ENCODE measurements at places on chromosomes 12 and 14.

DNA sequence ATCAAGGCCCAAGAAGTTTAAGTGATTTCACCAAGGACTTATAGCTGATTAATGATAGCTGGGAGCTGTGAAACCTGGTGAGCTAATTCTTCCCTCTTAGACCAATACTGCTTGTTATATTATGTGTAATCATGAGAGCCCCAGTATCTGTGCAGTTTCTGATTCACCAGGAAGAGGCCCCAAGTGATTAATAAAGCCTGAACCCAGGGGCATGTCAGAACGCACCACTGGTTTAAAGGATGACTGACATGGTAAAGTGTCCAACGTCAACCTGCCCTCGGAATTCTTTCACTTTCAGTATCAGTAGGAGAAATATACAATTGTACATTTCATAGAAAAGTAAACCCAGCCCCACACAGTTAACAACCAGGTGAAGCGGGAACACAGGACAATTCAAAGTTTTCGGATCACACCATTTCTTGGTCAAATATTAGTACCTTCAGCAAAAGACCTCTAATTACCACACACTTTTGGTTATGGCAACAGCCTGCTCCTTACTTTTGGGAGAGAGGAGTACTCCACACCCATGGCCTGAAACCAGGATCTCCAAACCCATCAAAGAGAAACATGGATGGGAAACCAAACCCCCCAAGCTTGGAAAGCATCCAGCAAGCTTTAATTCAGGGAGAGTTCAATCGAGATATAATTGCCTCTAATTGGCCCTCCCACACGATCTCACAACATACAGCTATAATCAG lies 28.5 kb downstream of the TMCC3 start:
- no peak for DNase-seq

- no peak for DNase-seq
These were observed 347.2 kb downstream of the CCDC91 start for GRCh38 chr12:28537474-28537873.

DNA sequence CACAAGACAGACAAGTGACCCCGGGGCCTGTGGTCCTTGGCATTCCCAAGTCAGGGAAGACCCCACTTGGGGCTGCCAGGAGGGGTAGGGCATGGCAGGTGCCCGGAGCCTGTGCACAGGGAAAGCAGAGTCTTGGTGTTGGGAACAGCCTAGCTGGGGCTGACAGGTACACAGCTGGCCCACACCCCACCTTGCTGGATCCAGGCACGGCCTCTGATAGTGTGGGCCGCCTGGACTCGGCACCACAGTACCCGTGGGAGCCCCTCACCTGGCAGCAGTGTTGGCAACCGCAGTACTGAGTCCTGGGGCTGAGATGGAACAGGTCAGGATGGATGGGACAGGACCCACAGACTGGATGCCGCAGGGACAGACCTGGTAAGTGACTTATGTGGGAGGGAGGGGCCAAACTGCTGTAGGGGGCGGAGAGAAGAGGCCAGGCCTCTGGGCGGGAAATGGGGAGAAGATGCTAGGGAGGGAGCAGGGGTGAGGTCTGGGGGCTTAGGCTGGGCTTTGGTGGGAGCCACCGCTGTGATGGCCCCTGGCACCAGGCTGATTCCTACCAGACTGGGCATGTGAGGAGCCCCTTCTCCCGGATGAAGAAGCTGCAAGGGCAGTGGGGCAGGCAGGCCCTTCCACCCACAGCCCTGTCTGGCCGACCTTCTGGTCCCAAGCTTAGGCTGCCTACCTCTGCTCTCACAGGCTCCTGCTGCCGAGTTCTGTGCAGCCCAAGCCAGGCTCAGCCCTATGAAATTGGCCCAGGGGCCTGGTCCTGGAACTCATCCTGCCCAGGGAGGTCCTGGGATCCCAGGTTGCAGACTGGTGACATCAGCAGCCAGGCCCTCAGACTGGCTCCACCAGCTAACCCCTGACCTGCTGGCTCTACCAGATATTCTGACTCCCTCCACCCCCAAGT lies at the start of gene TGM1:
TGM1 (minus strand) TSS at position 357 of the 913 bp plus-strand sequence. CDS start 825 bp downstream, outside the sequence.
- no peak for DNase-seq

GRCh38 chr14:77498120-77498979 lies at the start of gene ISM2:
Gene ISM2 (minus strand): TSS chr14:77498816. CDS start chr14:77498793, 23 bp downstream.
- no peak for DNase-seq

DNA sequence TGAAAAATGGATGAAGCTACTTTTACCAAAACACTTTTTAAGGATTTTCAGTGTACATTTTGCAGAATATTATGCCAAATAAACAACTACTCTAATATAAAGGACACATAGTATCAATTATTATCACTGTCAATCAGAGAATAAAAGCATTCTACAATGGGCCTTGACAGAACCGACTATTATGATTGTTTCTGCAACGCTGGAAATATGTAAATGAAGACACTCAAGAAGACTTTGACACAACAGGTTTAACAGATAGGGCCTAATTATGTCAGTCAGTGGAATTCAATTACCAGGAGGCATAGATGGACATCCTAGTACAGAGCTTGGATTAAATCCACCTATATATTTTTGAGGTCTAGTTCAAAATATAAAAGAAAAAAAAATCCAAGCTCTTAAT lies 58.7 kb upstream of the SOX5 start:
- DNase-seq: no peak

DNA sequence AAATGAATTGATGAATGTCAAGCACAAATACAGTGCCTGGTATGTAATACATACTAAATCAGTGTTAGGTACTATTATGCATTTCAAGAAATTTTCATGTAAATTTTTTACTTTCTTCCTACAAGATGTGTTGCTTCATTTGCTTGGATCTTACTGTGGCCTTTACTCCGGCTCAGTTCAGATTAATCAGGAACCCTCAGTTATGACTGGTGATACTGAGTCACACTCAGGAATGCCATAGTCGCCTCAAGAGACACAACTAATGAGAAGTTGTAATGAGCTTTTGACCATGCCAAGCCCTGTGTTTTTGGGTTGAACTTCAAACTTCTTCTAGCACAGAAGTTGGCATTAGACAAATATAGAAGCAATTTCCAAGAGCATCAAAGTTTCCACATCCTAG lies 96.0 kb downstream of the TGFB3 start:
- DNase-seq: no peak

GRCh38 chr12:51937926-51938325 lies 13.6 kb upstream of the ACVR1B start:
- DNase-seq: no peak

- no peak for DNase-seq
These were observed 798 bp downstream of the PDZRN4 start for GRCh38 chr12:41188841-41189394.

DNA sequence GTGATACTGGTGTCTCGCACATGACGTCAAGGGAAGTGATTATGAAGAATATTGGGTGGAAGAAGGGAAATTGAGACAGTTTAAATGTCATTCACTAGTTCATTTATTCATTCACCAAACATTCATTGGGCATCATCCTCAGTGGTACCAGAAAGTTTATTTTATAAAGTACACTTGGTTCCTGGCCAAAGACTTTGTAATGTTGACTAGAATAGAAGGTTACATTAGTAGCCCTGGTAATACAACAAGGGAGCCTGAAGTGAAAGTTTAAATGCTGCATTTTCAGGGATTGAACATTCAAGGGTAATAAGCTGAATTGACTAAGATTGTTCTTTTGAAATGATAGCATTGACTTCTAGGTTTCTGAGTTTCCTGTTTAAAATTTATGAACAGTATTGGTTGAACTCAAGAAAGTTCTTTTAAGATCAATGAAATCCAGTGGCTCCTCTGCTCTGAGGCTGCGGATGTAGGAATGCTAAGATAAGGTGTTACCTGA lies 236.8 kb upstream of the BTG1 start:
- no peak for DNase-seq

DNA sequence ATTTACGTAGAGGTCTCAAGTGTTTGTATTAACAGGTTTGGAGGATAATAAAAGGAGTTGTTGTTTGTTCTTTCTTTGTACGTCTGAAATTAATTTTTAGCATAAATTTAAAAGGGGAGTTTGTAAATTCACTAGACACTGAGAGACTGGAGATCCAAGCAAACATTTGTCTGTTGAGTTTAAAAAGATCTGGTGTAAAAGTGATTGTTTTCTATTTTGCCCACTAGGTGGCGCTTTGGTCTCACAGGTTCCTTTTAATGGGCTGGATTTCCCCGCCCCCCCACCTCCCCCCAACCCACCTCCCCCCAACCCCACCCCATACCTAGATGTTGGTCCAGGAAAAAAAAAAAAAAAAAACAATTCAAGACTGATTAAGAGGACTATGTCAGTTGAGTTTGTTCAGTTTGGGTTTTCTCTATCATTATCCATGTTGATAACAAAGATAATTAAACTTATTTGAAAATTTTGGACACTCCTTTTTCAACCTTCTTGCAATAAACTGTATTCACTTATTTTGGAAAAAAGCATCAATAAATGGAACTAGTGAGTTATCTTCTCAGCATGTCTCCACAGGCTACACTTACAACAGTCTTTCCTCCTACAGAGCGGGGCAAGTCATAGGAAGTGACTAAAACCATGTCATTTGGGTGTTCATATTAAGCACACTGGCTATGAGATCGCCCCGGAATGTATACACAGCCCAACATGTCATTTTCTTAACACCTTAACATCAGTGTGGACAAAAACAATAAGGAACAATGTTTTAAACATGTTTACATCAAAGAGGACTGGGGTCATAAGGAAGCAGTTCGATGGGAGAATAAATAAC lies 841.1 kb downstream of the NRXN3 start:
- no peak for DNase-seq

- DNase-seq: no peak
These were observed 362.6 kb downstream of the DAD1 start for GRCh38 chr14:22226381-22226780.

DNA sequence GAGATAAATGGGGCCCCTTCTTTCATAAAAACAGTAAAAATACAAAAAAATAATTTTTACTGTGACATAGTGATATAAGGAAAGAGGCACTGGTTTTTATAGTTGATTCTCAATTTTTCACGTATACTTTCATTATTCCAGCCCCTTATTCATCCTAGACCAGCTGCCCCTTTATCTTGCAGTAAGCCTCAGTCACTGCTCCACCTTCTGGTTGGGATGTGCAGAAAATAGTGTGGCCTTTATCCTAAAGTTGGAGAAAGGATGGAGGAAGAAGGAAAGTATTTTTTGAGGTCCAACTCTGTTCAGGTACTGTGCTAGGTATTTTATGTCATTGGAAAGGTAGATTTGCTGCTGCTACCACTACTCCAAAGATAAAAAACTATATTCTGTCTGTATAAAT lies 172.7 kb downstream of the ANO6 start:
- no peak for DNase-seq

- no peak for DNase-seq
These were observed 36.3 kb downstream of the STON2 start for GRCh38 chr14:81363746-81364378.

GRCh38 chr14:97640031-97640430 lies 842.8 kb downstream of the VRK1 start:
- no peak for DNase-seq

- no peak for DNase-seq
These were observed 14.1 kb downstream of the ACACB start for GRCh38 chr12:109130297-109131153.

DNA sequence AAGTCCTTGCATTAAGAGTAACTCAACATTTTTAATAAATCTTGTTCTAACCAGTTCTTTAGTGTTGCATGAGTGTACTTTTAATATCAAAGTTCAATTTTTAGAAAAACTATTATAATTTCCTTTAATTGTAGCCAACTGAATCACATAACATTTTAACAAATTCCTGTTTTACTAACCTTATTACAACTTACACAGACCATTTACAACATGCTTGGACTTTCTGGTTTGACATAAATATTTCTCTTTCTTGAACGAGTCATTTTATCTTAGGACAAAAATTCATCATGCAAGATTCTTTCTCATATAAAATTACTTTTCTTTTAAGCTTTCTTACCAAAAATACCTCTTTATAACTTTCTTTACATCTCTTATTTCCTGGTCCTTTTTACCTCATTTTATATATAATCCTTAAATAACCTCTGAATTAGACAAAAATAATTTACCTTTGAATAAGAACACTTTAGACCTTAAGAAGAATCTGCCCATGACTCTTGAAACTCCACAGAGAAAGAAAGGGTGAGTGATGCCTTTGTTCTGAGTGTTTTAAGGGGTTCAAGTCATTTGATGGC lies 3.9 kb downstream of the SLCO1A2 start:
- DNase-seq: no peak

- DNase-seq: no peak
These were observed 1.4 kb upstream of the GARIN2 start for GRCh38 chr14:67187826-67188225.

GRCh38 chr14:101318271-101318670 lies 243.0 kb upstream of the DIO3 start:
- no peak for DNase-seq

GRCh38 chr12:66584673-66585072 lies 94.2 kb downstream of the GRIP1 start:
- no peak for DNase-seq

GRCh38 chr12:48092611-48093010 lies 13.3 kb downstream of the SENP1 start:
- no peak for DNase-seq

- no peak for DNase-seq
These were observed 5.1 kb upstream of the TMED10 start for GRCh38 chr14:75181293-75182062.

DNA sequence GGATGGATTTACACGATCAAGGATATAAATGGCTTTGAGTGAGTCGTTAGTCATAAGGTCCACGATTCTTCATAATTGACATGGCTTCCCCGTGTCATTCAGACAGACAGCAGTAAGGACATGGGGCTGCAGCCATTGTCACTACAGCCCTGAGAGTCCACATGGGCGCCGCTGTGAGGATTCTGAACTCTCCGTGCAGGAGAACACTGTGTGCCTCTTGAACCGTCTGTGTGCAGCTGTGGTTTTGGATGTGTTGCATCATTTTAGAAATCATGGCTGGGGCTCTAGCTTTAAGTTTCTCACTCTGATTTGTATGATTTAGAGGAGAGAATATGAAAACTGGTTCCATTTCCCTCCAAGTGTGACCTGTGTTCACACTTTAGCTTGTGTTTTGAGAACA lies 47.2 kb downstream of the NPAS3 start:
- DNase-seq: no peak

DNA sequence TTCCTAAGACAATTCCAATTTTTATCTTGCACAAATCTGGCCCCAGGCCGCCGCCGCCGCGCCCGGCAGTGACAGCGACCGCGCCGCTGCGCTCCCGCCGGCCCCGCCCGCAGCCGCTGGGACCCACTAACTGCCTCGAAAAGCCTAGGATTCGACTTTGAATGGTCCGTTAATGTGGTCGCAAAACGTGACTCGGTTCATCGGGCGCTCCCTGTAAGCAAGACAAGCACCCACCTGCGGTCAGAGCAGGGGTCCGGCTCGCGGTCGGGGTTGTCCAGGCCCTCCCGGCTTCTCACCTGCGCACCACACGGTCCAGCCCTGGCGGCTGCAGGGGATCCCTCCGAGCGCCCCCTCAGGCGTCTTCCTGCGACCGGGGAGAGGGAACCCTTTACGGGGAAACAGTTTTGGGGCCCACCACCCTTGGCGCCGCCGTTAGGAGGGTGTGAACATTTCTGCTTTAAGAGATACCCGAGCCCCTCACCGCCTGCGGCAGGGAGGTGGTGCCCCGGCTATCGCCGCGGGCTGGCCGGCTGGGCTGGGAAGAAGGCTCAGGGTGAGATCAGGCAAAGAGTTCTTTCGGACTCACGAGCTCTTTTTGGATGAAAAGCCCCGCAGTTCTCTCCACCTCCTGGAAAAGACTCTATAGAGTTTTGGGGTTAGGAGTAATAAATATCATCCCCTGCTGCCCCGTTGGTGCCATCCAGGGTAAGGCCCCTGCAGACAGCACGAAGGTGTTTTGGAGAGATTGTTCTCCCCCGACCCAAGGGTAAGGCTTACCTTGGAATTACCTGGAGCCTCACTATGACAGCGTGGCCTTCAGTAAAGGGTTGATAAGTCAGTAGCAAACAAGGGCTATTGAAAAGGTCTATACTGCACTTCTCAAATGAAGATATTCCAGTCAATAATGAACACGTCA lies 13.6 kb upstream of the FOXJ2 start:
- no peak for DNase-seq
